ENCODE measurements at places on chromosomes 16 and 17.

GRCh38 chr16:73775841-73776388, 520.7 kb upstream of the PSMD7 start:
- DNase-seq = no peak

DNA sequence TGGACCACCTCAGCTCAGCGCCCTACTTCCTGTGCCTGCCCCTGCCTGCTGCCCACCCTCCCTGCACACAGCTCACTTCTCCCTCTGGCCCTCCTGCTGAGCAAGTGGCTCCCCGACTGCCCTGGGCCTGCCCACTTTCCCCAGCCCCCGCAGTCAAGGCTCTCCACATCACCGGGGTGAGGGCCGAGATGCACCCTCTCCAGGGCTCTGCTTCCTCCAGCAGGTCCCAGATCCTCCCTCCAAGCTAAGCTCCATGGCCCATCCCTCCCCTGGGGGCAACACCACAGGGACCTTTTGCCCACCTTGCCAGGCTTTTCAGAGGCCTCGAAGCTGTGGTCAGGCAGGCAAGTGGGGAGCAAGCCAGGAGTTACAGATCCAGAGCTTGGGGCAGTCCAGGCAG, 820.2 kb downstream of the KCNJ18 start:
- DNase-seq = no peak

- no peak for DNase-seq
Measured at GRCh38 chr16:84088695-84089395, 27.9 kb downstream of the MBTPS1 start.

GRCh38 chr16:48003206-48003907, 152.4 kb downstream of the ABCC12 start:
- DNase-seq = no peak

- DNase-seq = no peak
Measured at GRCh38 chr16:14284930-14285512, 213.9 kb downstream of the MRTFB start.

- DNase-seq = no peak
Measured at GRCh38 chr17:78096093-78096492, 32.5 kb downstream of the TMC6 start.

GRCh38 chr16:88962478-88963152, 14.4 kb downstream of the CBFA2T3 start:
- no peak for DNase-seq

DNA sequence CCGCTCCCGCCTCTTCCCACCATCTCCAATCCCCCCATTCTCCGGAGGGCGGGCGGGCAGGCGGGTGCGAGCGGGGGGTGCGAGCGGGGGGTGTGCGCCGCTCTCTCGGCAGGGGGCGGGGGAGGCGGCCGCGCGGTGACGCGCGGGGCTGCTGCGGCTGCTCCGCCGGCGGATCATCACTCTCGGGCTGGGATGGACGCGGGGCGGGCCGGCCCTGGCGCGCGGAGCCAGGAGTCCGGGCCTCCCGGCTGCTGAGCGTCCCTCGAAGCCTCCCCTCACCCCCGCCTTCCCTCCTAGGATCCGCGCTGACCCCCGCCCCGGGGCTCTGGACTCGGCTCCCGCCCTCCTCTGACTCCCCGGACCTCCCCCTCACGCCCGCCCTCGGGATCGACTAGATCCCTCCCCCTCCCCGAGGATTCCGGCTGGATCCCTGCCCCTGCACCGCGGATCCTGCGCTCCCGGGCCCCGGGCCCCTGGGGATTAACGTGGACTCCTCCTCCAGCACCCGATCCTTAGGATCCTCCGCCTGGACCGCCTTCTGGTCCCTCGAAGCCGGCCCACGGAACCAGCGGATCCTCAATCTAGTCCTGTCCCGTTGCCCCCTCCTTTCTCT, 946 bp upstream of the TMEM256 start:
- no peak for DNase-seq

- DNase-seq = no peak
Measured at GRCh38 chr16:69561901-69562300, 3.9 kb upstream of the NFAT5 start.

DNA sequence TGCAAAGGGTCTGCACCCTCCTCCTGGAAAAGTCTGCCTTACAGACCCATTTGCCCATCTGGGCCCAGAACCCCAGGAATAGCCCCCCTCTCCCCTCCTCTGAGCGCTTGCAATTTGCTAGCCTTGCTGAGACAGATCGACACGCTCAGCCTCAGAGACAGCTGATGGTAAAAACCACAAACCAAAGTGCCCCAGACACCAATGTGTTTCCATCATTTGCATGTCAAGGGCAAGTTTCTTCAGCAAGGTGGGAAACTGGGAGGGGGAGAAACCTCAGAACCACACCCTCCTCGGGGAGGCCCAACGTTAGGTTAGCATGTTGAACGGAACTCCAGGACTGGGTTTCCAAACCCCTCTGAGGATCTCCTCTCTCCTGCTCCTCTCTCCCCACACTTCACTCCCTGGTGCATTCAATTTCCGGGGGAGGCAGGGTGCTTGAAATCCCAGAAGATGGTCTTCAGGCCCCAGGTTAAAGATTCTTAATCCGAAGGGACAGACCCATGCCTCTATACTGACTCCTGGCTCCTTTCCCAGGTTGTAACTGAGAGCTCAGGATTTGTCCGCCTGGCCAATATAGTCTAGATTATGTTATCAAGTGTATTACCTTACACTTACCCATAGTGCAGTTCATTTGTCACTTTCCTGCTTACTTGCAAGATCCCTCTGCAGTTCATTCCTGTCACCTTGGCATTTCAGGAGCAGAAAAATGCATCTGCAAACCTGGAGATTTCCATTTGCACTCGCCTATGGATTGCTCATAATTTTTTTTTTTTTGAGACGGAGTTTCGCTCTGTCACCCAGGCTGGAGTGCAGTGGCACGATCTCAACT, 1.3 kb upstream of the CUEDC1 start:
- no peak for DNase-seq

GRCh38 chr17:7429722-7430121, 1.1 kb downstream of the SPEM3 start:
- no peak for DNase-seq

DNA sequence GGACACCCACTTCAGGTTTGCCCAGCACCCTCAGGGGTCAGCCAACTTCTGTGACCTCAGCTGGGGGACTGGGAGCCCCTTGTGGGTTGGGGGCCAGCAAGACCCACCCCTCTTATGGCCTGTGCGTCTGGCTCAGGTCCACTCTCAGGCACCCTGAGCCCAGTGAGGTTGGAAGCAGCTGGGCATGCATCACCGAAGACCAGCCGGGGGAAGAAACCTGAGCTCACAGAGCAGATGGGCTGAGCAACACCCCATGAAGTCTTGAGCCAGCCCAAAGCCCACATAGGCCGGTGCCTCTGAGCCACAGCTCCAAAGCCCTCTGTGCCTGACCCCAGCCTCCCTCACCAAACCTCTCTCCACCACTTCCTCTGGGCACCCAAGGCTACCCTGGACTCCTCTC, 166.7 kb downstream of the RBFOX3 start:
- DNase-seq = no peak
